ENCODE measurements at places on chromosomes 3 and 15. TPM values are rescaled to one million over a fixed set of nuclear protein-coding genes. Genes with fewer than 3 reads are reported as not detected.

- DNase-seq, result peak; percentile 20
- H3K27ac ChIP-seq, result no peak overlapping the region
- no peaks in the 10 kb centered on the region for H3K36me3 ChIP-seq
- H3K4me3 ChIP-seq, result no peak overlapping the region
- peaks cover 3% of the 10 kb centered on the region for H3K4me1 ChIP-seq
Measured at GRCh38 chr3:127141921-127142730, 50.8 kb upstream of the PRR23E start.

- DNase-seq, result no peak
- H3K4me3 ChIP-seq, result no peak overlapping the region
- H3K36me3 ChIP-seq, result no peaks in the 10 kb centered on the region
- no peaks in the 10 kb centered on the region for H3K27me3 ChIP-seq
- no peaks in the 10 kb centered on the region for H3K4me1 ChIP-seq
Measured at GRCh38 chr15:47363653-47364052, 353.7 kb upstream of the SEMA6D start.

DNA sequence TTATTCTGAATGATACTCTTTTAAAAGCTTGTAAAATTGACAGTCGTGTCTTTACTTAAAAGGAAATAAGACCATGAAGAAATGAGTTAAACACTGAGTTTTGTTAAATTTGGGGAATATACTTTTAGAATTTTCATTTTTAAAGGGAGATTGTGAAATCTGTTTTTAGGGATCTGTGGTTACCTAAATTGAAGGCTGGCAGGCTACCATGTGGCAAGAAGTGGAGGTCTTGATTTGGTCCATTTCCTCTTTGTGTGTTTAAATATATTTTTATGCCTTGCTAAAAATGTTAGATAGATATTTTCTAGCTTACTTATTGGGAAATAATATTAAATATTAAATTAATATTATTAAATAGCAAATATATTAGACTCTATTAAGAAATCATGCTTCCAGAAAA lies 36.6 kb upstream of the SLC22A13 start:
- H3K4me3 ChIP-seq, result no peak overlapping the region
- no peaks in the 10 kb centered on the region for H3K27me3 ChIP-seq
- no peak overlapping the region for H3K27ac ChIP-seq
- H3K36me3 ChIP-seq, result peaks cover 13% of the 10 kb centered on the region
- no peaks in the 10 kb centered on the region for H3K4me1 ChIP-seq

DNA sequence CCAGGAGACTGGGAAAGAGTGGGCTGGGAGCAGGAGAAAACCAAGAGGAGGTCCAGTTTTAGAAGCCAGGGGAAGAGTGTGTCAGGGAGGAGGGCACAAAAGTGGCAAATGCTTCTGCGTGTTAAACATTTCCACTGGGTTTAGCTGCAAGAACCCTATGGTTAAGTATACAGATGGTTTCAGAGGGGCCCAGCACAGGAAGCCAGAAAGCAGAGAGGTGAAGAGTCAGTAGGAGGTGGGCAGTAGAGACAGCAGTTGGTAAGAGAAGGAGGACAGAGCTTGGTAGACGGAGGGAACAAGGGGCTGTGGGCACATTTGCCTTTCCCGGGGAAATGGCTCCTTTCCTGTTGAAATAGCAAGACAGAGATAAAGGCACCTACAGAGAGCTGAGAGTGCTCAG lies 133.8 kb downstream of the EPHB1 start:
- no peaks in the 10 kb centered on the region for H3K4me1 ChIP-seq
- H3K27ac ChIP-seq, result no peak overlapping the region
- H3K27me3 ChIP-seq, result no peaks in the 10 kb centered on the region
- no peak for DNase-seq

DNA sequence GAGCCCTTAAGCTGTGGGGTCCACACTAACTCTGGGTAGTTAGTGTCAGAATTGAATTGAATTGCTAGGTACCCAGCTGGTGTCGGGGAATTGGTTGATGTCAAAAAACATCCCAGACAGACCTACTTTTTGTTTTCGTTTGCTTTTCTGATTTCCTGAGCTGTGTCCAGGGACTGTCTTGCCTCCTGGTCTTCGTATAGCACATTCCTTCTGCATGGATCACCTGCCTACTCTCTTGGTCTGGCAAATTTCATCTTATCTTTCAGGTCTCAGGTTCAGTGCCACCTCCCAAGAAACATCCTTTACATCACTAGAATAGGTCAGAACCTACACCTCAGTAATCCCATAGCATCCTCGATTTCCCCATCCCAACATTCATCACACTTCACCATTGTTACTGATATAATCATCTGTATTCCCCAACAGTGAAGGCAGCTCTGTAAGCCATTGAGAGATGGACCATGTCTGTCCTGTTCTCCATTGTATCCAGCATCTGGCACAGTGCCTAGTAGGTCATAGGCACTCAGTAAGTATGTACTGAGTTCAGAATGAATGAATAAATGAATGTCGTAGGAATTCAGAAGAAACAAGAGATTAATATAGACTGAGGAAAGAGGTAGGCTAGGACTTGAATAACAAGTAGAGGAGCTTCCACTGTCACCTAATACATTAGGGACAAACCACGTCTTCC lies 81.2 kb downstream of the ANP32A start:
- no peak overlapping the region for H3K4me3 ChIP-seq
- no peaks in the 10 kb centered on the region for H3K4me1 ChIP-seq
- peak; percentile 41 for DNase-seq
- H3K27ac ChIP-seq, result no peak overlapping the region
- H3K27me3 ChIP-seq, result no peaks in the 10 kb centered on the region

Gene CACNA2D2
- total RNA-seq, result 111 TPM

DNA sequence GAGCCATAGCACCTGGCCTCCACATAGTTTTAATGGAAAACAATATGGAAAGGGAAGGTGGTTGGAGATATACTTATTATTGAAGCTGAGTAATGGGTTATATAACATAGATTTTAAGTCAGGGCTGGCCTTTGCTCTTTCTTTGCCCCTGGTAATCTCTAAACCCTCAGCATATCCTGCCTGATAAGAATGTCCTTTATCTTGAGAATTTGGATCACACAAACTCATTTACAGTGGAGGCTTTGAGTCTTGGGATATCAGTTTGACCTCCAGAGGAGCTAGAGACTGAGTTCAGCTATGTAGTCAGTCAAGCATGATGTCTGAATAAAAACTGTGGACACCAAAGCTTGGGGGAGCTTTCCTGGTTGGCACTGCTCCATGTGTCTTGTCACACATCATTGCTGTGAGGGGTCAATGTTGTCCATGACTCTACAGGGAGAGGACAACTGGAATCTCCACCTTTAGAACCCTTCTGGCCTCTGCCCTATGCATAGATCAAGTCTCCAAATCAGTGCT lies 9.0 kb upstream of the C3orf33 start:
- no peaks in the 10 kb centered on the region for H3K4me1 ChIP-seq
- DNase-seq, result no peak
- no peaks in the 10 kb centered on the region for H3K27me3 ChIP-seq
- no peak overlapping the region for H3K4me3 ChIP-seq
- no peak overlapping the region for H3K27ac ChIP-seq

DNA sequence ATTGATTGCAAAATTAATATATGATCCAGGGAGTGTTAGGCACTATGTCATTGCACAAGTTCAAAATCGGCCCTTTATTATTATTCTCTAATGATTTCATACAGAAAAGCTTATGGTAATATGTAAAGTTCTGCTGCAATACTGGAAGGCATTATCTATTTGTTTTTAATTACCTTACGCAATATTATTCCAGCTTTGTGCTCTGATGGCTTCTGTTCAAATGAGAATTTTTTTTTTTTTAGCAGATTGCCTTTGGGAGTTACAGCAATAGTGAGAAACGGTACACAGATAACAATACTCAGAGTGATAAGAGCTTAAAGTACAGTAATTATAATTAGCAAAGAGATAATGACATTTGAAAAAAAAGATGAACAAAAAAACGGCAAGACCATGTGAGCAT lies 602.2 kb upstream of the ALCAM start:
- peak; percentile 63 for DNase-seq
- H3K27me3 ChIP-seq, result no peaks in the 10 kb centered on the region
- peaks cover 13% of the 10 kb centered on the region for H3K4me1 ChIP-seq
- no peak overlapping the region for H3K4me3 ChIP-seq
- no peak overlapping the region for H3K27ac ChIP-seq
- H3K36me3 ChIP-seq, result no peaks in the 10 kb centered on the region

Gene PLD1
- total RNA-seq, result 17.4 TPM

- H3K27ac ChIP-seq, result no peak overlapping the region
- no peak overlapping the region for H3K4me3 ChIP-seq
- H3K27me3 ChIP-seq, result no peaks in the 10 kb centered on the region
Measured at GRCh38 chr3:150675587-150675986, 28.1 kb downstream of the ERICH6 start.

DNA sequence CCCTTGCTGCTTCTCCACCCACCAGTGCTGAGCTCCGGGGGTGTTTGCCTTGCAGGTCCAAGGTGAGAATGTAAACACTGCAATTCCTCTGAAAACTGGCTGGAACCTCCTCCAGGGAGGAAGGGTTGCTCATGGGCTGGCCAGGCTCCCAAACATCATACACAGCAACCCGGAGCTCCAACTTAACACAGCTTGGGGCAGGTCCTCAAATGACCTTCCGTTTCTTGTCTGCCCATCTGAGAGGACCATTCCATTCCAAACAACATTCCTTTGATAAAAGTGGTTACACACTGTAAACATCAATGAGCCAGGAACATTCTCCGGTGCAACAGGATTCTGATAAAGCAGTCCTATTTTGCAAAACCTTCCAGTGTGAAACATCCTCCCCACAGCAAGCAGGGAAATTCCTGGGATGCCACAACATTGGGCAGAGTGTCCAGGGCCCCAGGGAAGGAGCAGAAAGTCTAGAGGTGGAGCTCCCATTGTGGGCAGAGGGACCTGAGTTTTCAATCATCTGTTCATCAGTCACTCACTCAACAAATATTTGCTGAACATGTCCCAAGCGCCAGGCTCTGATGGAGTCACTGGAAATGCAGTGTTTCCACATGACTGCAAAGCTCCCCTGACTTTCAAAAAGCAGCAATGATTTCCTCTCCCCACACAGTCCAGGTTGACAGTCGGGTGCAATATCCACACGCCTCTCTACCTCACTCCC lies 7.3 kb upstream of the HEG1 start:
- H3K27ac ChIP-seq, result peak overlapping the region; percentile 38
- no peaks in the 10 kb centered on the region for H3K36me3 ChIP-seq
- no peaks in the 10 kb centered on the region for H3K27me3 ChIP-seq

GRCh38 chr3:187770224-187770623 lies 25.0 kb upstream of the BCL6 start:
- H3K4me3 ChIP-seq, result no peak overlapping the region
- no peaks in the 10 kb centered on the region for H3K27me3 ChIP-seq
- H3K27ac ChIP-seq, result no peak overlapping the region
- no peaks in the 10 kb centered on the region for H3K36me3 ChIP-seq
- DNase-seq, result no peak

- no peak for DNase-seq
- no peaks in the 10 kb centered on the region for H3K27me3 ChIP-seq
- H3K27ac ChIP-seq, result peak overlapping the region; percentile 33
- peaks cover 7% of the 10 kb centered on the region for H3K4me1 ChIP-seq
- H3K4me3 ChIP-seq, result no peak overlapping the region
- no peaks in the 10 kb centered on the region for H3K36me3 ChIP-seq
Measured at GRCh38 chr15:85394554-85395333, 14.3 kb downstream of the AKAP13 start.

- H3K4me3 ChIP-seq, result no peak overlapping the region
- H3K4me1 ChIP-seq, result no peaks in the 10 kb centered on the region
- DNase-seq, result no peak
- H3K27ac ChIP-seq, result no peak overlapping the region
- H3K27me3 ChIP-seq, result no peaks in the 10 kb centered on the region
- H3K36me3 ChIP-seq, result no peaks in the 10 kb centered on the region
Measured at GRCh38 chr15:35722501-35722900, 176.5 kb upstream of the DPH6 start.

Gene FETUB
- not detected for total RNA-seq

Gene GOLGA6B
- total RNA-seq, result not detected

- H3K4me1 ChIP-seq, result peaks cover 32% of the 10 kb centered on the region
- no peaks in the 10 kb centered on the region for H3K36me3 ChIP-seq
- H3K27me3 ChIP-seq, result no peaks in the 10 kb centered on the region
- H3K27ac ChIP-seq, result no peak overlapping the region
Measured at GRCh38 chr15:66774001-66774814, 72.2 kb downstream of the SMAD6 start.

Gene CFAP20DC
- 2.3 TPM for total RNA-seq

Gene ADPRH
- 10.3 TPM for total RNA-seq

Gene GP5
- 0.49 TPM for total RNA-seq

Gene FBXO22
- 29.6 TPM for total RNA-seq

All from lung (tissue), 17 donors.